ENCODE measurements at places on chromosomes 6 and 20.

- no peak for DNase-seq
Observed at GRCh38 chr6:25229671-25230321, 49.4 kb upstream of the CARMIL1 start.

GRCh38 chr20:62496568-62497218, 20.9 kb upstream of the GATA5 start:
- DNase-seq = no peak

GRCh38 chr6:53618219-53618618, 47.3 kb downstream of the KLHL31 start:
- no peak for DNase-seq

- DNase-seq = no peak
Observed at GRCh38 chr6:7138921-7139358, 31.2 kb downstream of the RREB1 start.

DNA sequence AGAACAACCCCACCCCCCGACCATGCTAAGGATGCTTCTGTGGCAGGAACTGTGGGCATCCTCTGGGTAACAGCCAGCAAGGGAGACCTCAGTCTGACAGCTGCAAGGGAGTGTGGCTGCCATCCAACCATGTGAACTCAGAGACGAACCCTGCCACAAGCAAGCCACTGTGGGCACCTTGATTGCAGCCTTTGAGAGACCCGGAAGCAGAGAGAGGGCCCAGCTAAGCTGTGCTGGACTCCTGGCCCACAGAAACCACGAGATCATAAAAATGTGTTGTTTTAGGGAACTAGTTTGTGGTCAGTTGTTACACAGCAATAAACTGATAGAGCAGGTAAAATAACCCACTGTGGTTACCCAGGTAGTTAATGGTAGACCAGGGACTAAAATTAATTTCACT, 414.6 kb downstream of the CDH26 start:
- no peak for DNase-seq

DNA sequence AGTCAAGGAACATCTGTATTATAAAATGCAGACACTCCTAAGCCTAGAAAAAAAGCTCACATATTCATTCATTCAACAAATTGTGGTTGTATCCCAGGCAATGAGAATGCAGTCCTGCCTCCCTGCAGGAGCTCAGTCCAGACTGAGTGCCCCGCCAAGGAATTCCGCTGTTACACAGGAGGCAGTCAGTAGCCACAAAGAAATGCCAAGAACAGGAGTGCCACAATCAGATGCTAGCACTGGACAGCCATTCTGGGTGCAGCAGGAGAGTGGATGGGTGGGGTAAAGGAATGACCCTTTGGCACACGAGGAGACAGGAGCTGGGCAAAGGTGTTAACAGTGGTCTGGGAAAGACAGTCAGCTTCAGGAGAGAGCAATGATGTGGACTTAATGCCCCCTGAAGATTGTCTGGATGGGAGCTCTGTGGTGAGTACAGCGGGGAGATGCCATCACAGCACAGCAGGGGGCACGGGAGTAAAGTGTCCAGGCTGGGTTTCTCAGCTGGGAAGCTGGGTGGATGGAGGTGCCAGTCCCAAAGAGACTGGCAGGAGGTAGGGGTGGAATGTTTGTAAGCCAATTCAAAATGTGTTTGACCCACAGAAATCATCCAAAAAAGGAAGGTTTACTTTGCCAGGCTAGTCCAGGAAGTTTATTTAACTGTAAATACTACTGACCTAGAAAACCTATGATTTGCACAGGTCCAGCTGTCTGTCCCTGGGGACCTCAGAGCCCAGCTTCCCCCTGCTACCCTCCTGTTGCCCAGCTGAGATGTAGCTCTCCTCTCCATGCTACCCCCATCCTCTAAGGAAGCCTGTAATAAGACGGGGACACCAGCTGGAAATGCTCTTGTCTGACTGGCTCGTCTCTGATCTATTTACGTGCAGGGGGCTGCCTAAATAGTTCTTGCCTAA, 84.1 kb downstream of the SLC23A2 start:
- no peak for DNase-seq

GRCh38 chr20:48448666-48449600, 378.9 kb downstream of the PREX1 start:
- no peak for DNase-seq

- no peak for DNase-seq
Observed at GRCh38 chr6:111736005-111736608, 130.4 kb upstream of the TRAF3IP2 start.

DNA sequence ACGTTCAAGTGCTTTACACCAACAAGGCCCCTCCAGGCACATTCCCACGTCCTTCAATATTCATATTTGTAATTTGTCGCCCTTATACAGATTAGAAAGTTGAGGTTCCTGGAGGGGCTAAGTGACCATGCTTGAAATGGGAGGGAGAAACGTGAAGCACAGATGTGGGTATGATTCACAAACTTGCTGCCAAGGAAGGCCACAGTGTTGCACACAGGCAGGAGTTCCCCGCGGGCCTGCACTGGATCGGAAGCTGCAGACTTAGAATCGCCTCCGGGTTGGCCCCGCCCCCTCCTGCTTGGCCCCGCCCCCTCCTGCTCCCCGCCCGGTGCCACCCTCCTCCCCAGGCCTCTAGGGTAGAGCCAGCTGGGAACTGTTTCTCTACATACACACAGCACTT, 58.2 kb upstream of the QKI start:
- peak; percentile 89 for DNase-seq

DNA sequence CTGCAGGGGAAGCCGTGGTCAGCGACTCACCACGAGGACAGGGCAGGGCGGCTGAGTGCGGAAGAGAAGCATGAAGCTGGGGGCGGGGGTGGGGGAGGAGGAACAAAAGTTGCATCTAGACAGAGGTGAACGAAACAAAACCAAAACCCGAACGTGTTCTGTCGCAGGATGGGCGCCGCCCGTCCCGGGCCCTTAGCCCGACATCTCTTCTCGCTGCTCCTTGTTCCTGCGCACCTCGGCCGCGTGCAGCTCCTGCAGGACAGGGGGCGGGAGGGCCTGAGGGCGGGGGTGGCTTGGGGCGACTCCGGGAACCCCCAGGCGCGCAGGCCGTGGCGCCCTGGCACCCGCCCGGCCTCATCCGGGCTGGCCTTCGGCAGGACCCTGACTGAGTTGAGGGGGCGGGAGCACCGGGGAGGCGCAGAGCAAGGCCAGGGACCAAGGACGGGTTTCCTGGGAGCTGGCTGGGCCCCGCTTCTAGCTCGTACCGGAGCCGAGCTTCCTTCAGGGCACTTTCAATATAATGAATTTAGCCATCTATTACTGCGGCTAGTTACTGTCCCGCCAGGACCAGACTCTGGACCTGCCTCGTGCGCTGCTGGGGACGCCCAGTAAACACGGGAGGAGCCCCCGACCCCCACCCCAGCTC, 12.0 kb downstream of the STMN3 start:
- peak; percentile 30 for DNase-seq

DNA sequence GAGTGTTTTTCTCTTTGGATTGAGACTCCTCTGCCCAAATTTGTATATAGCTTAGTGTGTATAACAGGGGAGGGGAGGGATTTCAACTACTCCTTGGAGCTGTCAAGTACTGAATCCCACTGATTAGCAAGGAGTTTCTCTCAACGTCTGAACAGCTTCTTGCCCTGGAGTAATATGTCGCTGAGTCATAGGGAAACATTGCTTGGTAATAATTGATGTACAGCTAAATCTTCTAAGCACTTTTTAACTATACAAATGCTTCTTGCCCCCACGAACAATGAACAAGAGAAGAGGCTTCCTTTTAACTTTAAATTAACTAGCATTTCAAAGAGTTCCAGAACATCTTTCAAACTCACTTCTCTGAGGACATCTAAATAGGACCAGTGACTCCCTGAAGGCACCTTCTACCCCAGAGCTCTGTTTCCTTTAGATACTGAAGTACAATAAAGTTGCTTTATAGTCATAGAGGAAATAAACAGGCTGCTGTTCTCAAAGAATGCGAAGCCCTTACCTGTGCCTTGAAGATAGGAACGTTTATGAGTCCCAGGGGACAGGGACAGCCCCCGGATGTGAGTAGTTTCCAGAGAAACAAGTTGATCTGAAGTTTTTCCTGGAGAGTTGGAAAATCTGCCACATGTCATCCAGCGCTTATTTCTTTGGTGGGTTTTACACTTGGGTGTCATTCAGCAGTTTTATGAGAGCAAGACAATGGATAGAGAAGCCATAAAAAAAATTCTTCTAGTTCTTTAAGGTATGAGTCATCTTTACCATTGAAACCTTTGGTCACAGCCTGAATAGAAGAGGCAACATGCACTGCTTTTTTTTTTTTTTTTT, 462.5 kb upstream of the BTBD3 start:
- no peak for DNase-seq

- DNase-seq = no peak
Observed at GRCh38 chr20:49380337-49380780, 102.1 kb downstream of the KCNB1 start.

- DNase-seq = no peak
Observed at GRCh38 chr6:90730151-90730673, 143.3 kb upstream of the MAP3K7 start.

- DNase-seq = no peak
Observed at GRCh38 chr20:48141660-48142515, 356.6 kb upstream of the SULF2 start.

DNA sequence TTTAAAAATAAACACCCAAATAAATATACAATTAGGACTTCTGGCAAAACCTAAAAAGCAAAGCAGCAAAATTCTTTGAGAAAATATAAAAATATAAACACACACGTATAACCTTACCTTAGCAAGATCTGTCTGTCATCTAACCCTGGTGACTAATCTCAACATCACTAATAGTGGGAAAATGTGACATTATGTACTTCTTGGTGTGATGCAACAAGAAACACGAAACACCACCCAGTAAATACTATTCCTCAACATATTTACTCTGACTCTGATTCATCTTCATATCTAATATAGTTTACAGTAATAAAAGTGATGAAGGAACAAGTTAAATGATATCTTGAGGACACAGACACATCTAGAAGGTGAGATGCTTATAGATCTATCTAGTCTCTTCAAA, 332.6 kb upstream of the MANEA start:
- DNase-seq = no peak

- no peak for DNase-seq
Observed at GRCh38 chr6:142322504-142323198, 20.8 kb downstream of the ADGRG6 start.

- peak; percentile 93 for DNase-seq
Observed at GRCh38 chr6:30752157-30752927, 8.0 kb upstream of the IER3 start.

DNA sequence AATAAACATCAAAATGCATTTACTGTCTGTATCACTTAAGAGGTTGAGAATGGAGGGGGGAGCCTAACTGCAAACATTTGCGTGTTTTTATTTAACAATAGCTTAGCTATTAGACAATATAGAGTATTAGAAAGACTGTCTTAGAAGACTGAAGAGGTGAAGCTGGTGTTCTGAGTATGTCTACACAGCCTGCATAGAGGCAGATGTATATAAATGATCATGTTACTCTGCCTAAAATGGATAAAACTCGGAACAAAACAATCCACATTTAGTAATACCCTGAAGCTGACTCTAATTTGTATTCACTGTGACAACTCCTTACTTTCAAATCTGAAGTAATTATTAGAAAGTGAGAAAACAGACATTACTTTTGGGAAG, 181.9 kb downstream of the GMPR start:
- DNase-seq = no peak

GRCh38 chr6:36283608-36284007, 13.7 kb downstream of the PNPLA1 start:
- DNase-seq = peak; percentile 35

GRCh38 chr6:43800746-43801494, 30.9 kb downstream of the VEGFA start:
- no peak for DNase-seq

DNA sequence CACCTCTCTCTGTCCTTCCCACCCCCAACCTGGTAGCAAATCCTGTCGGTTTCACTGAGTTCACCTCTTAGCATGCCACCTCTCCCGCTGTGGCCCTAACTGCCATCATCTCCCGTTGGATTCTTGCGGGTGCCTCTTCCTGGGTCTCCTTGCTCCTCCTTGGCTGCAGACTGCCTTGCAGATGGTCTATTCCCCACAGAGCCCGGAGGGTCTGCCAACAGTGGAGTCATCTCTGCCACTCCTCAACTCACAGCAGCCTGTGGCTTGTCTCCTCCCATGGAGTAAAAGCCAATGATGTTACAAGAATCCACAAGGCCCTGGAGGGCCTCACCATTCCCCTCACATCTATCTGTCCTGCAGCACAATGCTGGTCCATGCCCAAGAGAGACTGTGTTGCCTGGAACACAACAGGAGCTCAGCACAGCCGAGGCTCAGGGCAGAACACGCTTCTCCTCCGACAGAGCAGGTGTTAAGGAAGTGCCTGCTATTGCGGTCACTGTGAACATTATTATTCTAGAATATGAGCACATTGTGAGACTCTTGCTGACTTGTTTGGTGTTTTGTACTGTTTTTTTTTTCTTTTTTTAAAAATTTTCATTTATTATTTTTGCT, 241.8 kb upstream of the SULF2 start:
- DNase-seq = no peak

- DNase-seq = no peak
Observed at GRCh38 chr20:20230741-20231140, 137.2 kb upstream of the INSM1 start.

- DNase-seq = no peak
Observed at GRCh38 chr6:127972815-127973214, 72.0 kb upstream of the THEMIS start.

GRCh38 chr6:15239616-15240364, 6.1 kb upstream of the JARID2 start:
- no peak for DNase-seq

DNA sequence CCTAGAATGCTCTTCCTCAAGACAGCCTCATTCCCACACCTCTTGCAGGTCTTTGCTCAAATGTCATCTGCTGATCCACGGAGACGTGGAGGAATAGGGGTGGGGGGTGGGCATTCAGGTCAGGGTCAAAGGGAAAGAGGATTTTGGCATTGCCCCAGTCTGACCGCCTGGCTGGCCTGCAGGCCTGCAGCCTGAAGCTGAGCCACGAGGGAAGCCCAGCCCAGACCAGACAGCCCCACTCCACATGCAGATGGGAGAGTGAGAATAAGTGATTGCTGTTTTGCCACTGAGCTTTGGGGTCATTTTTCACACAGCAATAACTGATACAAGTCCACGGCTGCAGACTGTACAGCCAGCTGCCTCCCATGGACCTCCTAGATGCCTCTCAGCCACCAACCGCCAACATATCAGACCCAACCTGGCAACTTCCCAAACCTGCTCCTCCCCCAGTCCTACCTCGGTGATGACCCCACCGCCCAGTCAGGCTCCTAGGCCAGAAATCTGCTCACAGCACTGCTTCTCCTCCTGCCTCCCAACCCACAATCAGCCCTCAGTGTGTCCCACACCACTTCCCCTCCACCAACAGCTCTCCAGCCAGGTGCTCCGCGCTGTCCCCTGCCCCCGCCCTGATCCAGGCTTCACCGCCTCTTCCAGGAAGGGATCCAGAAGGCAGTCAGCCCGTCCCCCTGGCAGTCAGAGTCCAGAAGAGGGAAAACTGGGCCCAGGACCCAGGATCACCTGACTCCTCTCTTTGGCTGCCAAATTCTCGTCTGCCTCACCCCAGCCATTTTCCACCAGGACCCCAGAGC, 14.0 kb downstream of the KIAA1755 start:
- no peak for DNase-seq

- DNase-seq = peak; percentile 28
Observed at GRCh38 chr6:106060167-106060566, 26.0 kb upstream of the PRDM1 start.
